Activated CD8-positive, alpha-beta T cell treated with anti-CD3 and anti-CD28 coated beads, Interleukin-2, amount 10 ng/mL, durations not matched to agents 7 days and 5 days (primary cell): ENCODE measurements at places on chromosomes 2 and 18. TPM values are rescaled to one million over a fixed set of nuclear protein-coding genes. Genes with fewer than 3 reads are reported as not detected.

TUBB8B gene
- total RNA-seq, result not detected

SERTAD2 gene
- total RNA-seq, result 21.4 TPM

METTL4 gene
- 22.3 TPM for total RNA-seq

IL1B gene
- not detected for total RNA-seq

UGT1A6 gene
- not detected for total RNA-seq

NDUFV2 gene
- 206 TPM for total RNA-seq

SERPINB3 gene
- total RNA-seq, result not detected

CCDC195 gene
- total RNA-seq, result not detected

GULP1 gene
- not detected for total RNA-seq

EPHA4 gene
- total RNA-seq, result 1.2 TPM

CXCR1 gene
- 0.53 TPM for total RNA-seq

IHH gene
- total RNA-seq, result not detected

REEP1 gene
- total RNA-seq, result not detected

RGPD5 gene
- total RNA-seq, result 15.4 TPM

REG1B gene
- not detected for total RNA-seq

POMC gene
- total RNA-seq, result 2.1 TPM

RAMP1 gene
- total RNA-seq, result 5.9 TPM

COX5B gene
- total RNA-seq, result 215 TPM

PCARE gene
- not detected for total RNA-seq

COL6A3 gene
- total RNA-seq, result 0.10 TPM

KDM3A gene
- total RNA-seq, result 80.1 TPM

GALNT13 gene
- 0.55 TPM for total RNA-seq

LBX2 gene
- 0.32 TPM for total RNA-seq

TRIM43 gene
- not detected for total RNA-seq

PHLPP1 gene
- total RNA-seq, result 3.5 TPM

VSNL1 gene
- total RNA-seq, result not detected

RGPD3 gene
- total RNA-seq, result 0.24 TPM

ZNF236 gene
- 18.2 TPM for total RNA-seq

SLC19A3 gene
- total RNA-seq, result not detected

DSC2 gene
- total RNA-seq, result not detected

CPLX4 gene
- not detected for total RNA-seq

SLC4A5 gene
- 2.8 TPM for total RNA-seq

PIEZO2 gene
- not detected for total RNA-seq
